B cell (primary cell): ENCODE measurements at places on chromosomes 6 and 20. TPM values are rescaled to one million over a fixed set of nuclear protein-coding genes. Genes with fewer than 3 reads are reported as not detected.
A peak's percentile ranks its signal among the peaks of the same experiment; 100 is the strongest.

- no peaks in the 10 kb centered on the region for H3K4me1 ChIP-seq
- H3K4me3 ChIP-seq: no peak overlapping the region
- DNase-seq: no peak
- H3K36me3 ChIP-seq: no peaks in the 10 kb centered on the region
- H3K27ac ChIP-seq: no peak overlapping the region
- no peaks in the 10 kb centered on the region for H3K27me3 ChIP-seq
Observed at GRCh38 chr20:22489626-22490286, 94.6 kb downstream of the FOXA2 start.

Gene TNFRSF21
- polyA plus RNA-seq: 0.43 and 0.76 TPM in 2 replicates

Gene SLC35F1
- not detected in 2 replicates for polyA plus RNA-seq

- no peaks in the 10 kb centered on the region for H3K4me1 ChIP-seq
- H3K27ac ChIP-seq: no peak overlapping the region
- no peak for DNase-seq
- H3K27me3 ChIP-seq: no peaks in the 10 kb centered on the region
Observed at GRCh38 chr6:166578536-166579236, 7.8 kb downstream of the RAMACL start.

Gene MUC21
- not detected in 2 replicates for polyA plus RNA-seq

Gene METTL24
- polyA plus RNA-seq: not detected in 2 replicates

DNA sequence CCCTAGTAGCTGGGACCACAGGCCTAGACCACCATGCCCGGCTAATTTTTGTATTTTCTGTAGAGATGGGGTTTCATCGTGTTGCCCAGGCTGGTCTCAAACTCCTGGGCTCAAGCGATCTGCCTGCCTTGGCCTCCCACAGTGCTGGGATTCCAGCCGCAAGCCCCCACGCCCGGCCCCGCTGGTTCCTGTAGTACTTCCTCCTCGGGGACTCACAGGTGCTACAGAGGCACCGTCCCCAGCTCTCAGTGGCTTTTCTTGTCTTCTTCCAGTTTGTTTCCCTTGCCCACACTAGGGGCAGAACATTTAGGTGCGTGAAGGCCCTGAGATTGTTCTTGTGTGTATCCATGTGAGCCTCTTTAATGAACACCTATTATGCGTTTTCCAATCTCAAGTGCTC is 773 bp upstream of the ZBP1 start:
- peaks cover 53% of the 10 kb centered on the region for H3K4me1 ChIP-seq
- H3K27ac ChIP-seq: peak overlapping the region; percentile 92
- H3K27me3 ChIP-seq: no peaks in the 10 kb centered on the region
- H3K36me3 ChIP-seq: peaks cover 15% of the 10 kb centered on the region

- peaks cover 3% of the 10 kb centered on the region for H3K27me3 ChIP-seq
- H3K36me3 ChIP-seq: no peaks in the 10 kb centered on the region
- H3K4me3 ChIP-seq: no peak overlapping the region
- no peaks in the 10 kb centered on the region for H3K4me1 ChIP-seq
- H3K27ac ChIP-seq: no peak overlapping the region
- no peak for DNase-seq
Observed at GRCh38 chr20:57567471-57568079, 6.7 kb downstream of the PCK1 start.

DNA sequence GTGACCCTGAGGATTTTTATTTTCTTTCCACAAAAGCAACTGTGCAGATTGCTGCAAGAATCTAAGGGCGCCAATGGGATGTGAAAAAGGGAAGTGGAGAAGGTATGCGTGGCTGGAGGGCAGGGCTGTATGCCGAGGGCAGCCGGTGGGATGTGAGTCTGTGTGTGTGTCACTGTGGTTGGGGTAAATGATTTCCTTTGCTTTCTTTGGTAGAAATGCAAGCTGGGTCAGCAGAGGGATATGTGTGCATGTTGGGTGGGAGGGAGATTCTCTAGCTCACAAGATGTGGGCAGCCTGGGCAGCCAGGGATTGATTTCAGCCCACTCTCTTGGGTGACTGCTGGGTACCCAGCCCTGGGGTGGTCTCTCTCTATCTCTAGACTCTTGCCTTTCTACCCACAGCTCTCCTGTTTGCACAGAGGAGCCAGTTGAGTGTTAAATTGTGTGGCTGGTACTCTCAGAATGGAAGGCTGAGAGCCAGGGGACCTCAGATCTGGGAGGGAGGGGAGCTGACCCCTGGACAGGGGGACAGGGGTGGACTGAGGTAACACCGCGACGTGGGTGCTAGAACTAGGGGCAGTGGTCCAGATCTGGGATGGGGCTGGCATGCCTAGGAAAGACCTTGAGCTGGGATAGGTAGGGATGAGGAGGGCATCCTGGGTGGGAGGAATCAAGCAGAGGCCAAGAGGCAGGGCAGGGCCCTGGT is 136.8 kb upstream of the RNF24 start:
- H3K4me3 ChIP-seq: no peak overlapping the region
- H3K36me3 ChIP-seq: no peaks in the 10 kb centered on the region
- no peak overlapping the region for H3K27ac ChIP-seq
- no peak for DNase-seq
- peaks cover 23% of the 10 kb centered on the region for H3K27me3 ChIP-seq

Gene KATNA1
- polyA plus RNA-seq: 10.6 and 19.3 TPM in 2 replicates

Gene GLP1R
- polyA plus RNA-seq: not detected in 2 replicates

DNA sequence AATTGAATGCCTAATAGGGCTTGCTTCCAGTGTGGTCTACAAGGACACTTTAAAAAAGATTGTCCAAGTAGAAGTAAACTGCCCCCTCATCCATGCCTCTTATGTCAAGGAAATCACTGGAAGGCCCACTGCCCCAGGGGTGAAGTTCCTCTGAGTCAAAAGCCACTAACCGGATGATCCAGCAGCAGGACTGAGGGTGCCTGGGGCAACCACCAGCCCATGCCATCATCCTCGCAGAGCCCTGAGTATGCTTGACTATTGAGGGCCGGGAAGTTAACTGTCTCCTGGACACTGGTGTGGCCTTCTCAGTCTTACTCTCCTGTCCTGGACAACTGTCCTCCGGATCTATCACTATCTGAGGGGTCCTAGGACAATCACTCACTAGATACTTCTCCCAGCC is 411.5 kb downstream of the TENT5A start:
- no peaks in the 10 kb centered on the region for H3K27me3 ChIP-seq
- no peak for DNase-seq
- H3K4me3 ChIP-seq: no peak overlapping the region
- no peak overlapping the region for H3K27ac ChIP-seq

- H3K27me3 ChIP-seq: no peaks in the 10 kb centered on the region
- no peaks in the 10 kb centered on the region for H3K36me3 ChIP-seq
- peak overlapping the region; percentile 64 for H3K27ac ChIP-seq
Observed at GRCh38 chr20:17895641-17896171, 72.9 kb downstream of the SNX5 start.

DNA sequence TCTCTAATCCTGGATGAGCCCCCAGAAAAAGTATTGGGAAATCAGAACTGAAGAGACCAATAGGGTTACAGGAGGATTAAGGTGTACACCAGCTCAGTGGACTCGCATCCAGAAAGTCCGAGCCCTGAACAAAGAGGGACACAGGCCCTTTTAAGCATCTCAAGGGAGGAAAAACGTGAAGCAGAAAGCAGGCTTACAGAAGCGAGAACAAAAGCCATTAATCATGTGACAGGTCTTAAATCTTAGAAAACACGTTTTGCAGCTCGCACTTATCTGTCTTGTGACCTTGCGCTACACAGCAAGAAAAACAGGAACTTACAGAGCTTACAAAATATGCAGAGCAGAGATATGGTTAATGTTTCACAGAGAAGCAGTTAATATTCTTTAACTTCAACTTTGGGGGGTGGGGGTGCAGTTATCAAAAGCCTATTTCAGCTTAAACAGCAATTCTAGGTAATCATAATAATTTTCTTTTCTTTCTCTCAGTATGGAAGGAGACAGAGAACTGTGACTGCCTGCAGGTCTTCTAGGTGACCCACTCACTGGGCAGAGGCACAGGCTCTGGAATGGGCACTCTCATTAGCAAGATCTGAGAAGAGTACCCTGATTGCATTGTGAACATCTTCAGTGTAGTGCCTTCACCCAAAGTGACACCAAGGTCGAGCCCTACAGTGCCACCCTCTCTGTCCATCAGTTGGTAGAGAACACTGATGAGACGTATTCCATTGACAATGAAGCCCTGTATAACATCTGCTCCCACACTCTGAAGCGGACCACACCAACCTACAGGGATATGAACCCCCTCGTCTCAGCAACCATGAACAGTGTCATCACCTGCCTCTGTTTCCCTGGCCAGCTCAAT is 65.0 kb upstream of the MOCS1 start:
- no peak overlapping the region for H3K4me3 ChIP-seq
- H3K27ac ChIP-seq: no peak overlapping the region
- no peak for DNase-seq
- H3K4me1 ChIP-seq: no peaks in the 10 kb centered on the region
- H3K27me3 ChIP-seq: no peaks in the 10 kb centered on the region
- H3K36me3 ChIP-seq: no peaks in the 10 kb centered on the region

DNA sequence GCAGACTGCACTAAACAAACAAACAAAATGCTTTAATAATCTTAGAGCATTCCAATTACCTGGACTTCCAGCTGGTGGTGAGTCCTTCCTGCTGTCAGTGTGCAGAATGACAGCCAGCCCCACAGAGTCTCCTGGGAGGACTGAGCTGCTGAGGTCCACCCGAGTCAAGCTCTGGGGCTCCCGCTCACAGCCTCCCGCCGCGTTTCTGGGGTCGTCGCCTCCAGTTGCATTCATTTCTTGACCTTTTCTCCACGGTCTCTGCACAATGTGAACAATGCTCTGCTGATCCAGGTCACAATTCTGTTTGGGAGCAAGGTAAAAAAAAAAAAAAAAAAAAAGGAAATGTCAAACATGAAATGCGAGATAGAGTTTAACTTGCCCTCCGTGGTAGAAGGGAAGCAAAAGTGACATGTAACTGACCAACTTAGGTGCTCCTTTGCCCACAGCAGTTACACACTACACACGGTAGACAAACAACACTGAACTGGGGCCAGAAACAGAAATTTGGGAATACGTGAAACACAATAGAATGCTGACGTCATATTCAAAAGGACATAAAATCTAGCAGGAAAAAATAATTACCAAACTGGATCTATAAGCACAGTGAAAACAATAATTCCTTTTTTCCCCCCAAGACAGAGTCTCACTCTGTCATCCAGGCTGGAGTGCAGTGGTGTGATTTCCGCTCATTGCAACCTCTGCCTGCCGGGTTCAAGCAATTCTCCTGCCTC is 464.9 kb downstream of the PRKN start:
- no peak overlapping the region for H3K27ac ChIP-seq
- no peak overlapping the region for H3K4me3 ChIP-seq
- no peaks in the 10 kb centered on the region for H3K4me1 ChIP-seq
- no peaks in the 10 kb centered on the region for H3K36me3 ChIP-seq
- DNase-seq: no peak
- no peaks in the 10 kb centered on the region for H3K27me3 ChIP-seq

Gene CRYBG1
- polyA plus RNA-seq: 9.6 and 15.2 TPM in 2 replicates

GRCh38 chr6:135280375-135281136 is 99.4 kb downstream of the MYB start:
- H3K4me1 ChIP-seq: peaks cover 13% of the 10 kb centered on the region
- peak; percentile 11 for DNase-seq
- H3K36me3 ChIP-seq: no peaks in the 10 kb centered on the region
- H3K27ac ChIP-seq: no peak overlapping the region

DNA sequence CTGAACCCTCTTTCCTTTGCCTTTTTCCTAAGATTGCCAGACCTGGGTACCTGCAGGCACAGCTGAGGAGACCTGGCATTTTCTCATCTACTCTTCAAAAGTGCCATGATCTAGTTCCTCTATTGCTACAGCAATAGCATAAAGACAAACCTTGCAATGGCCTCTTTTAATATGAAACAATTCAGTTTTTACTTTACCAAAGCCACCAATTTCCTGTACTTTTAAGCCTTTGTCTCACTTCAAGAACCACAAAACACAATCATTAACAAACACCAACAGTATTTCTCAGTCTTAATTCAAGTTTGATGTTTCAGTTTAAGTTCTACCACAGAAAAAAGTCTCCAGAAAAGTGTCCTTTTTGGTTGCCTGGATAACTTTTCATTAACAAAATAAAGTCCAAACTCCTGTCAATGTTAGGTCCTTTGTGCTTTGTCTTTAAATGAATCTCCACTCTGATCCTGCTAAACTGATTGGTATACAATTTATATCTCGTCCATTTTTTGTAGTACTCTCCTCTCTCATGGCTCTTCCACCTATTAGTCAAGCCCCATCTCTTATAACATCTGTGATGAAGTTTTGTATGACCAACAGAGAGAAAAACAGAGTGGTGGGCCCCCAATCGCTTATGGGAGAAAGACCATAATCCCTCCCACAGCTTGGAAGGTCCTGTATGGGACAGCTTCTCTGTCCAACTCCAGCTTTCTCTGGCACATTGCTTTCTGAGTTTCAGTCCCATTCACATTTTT is 50.5 kb upstream of the THEMIS start:
- no peaks in the 10 kb centered on the region for H3K36me3 ChIP-seq
- no peak for DNase-seq
- H3K27ac ChIP-seq: peak overlapping the region; percentile 37

DNA sequence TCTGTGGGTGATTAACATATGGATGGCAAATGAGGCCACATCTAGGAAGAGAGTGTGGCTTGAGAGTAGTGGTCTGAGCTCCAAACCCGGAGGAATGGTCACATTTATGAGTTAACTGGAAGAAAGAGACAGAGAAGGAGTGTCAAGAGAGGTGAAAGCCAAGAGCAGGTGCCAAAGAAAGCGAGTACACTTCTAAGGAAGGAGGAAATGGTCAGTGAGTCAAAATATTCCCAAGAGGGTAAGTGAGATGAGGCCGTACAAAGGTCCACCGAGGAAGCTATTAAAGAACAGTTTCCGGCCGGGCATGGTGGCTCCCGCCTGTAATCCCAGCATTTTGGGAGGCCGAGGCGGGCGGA is 104.5 kb upstream of the RNF24 start:
- no peak overlapping the region for H3K4me3 ChIP-seq
- H3K36me3 ChIP-seq: no peaks in the 10 kb centered on the region
- H3K27ac ChIP-seq: no peak overlapping the region
- no peaks in the 10 kb centered on the region for H3K4me1 ChIP-seq

Gene CCN5
- polyA plus RNA-seq: not detected in 2 replicates

GRCh38 chr6:2502096-2502997 is 248.4 kb downstream of the MYLK4 start:
- no peaks in the 10 kb centered on the region for H3K36me3 ChIP-seq
- no peak overlapping the region for H3K27ac ChIP-seq
- DNase-seq: no peak
- H3K4me1 ChIP-seq: no peaks in the 10 kb centered on the region
- H3K27me3 ChIP-seq: no peaks in the 10 kb centered on the region

DNA sequence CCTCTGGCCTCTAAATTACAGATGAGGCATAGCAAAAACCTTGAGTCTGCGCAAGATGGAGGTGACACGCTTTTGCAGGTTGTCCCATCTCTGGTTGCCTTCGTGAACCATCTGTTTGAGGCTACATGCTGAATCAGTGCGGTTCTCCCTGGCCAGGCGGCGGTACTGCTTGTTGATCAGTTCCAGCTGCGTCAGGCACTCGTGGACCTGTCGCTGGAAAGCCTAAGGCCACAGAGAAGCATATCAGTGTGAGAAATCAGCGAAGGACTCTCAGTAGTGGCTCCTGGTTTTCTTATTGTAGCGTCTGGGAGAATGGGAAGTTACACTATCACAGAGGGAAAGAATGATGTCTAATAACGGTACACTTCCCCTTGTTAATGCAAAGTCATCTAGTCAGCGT is 344.4 kb downstream of the ESR1 start:
- no peak overlapping the region for H3K27ac ChIP-seq
- no peaks in the 10 kb centered on the region for H3K27me3 ChIP-seq
- peaks cover 18% of the 10 kb centered on the region for H3K36me3 ChIP-seq
- no peak overlapping the region for H3K4me3 ChIP-seq

- H3K4me1 ChIP-seq: no peaks in the 10 kb centered on the region
- H3K27ac ChIP-seq: no peak overlapping the region
- no peak for DNase-seq
Observed at GRCh38 chr6:124073820-124074587, 270.3 kb downstream of the NKAIN2 start.
